ENCODE measurements at places on chromosomes 7 and 10. TPM values are rescaled to one million over a fixed set of nuclear protein-coding genes. Genes with fewer than 3 reads are reported as not detected.

ALOX5 gene
- total RNA-seq: 1.8 TPM

CLEC2L gene
- total RNA-seq: not detected

PRSS1 gene
- total RNA-seq: 3.7 TPM

- H3K4me3 ChIP-seq: no peak overlapping the region
- no peaks in the 10 kb centered on the region for H3K4me1 ChIP-seq
- H3K27ac ChIP-seq: no peak overlapping the region
- no peaks in the 10 kb centered on the region for H3K36me3 ChIP-seq
Measured at GRCh38 chr10:35885076-35885475, 243.0 kb upstream of the FZD8 start.

DNA sequence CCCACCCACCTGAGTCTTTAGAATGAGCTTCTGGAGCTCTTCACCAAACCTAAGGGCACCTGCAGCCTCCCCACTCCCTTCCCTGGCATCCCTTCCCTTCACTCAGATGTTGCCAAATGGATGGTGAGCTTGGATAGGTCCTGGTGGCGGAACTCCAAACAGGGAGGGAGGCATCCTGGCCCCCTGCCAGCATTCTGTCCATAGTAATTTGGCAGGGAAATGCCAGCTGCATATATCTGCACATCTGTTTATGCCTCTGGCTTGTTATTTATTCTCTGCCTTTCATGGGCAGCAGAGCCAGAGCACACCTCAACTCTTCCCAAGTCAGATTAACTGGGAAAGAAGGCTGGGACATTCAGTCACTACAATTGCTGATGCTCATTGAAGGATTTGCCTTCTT is 18.1 kb downstream of the KAZALD1 start:
- H3K36me3 ChIP-seq: no peaks in the 10 kb centered on the region
- no peak overlapping the region for H3K4me3 ChIP-seq
- H3K27me3 ChIP-seq: peaks cover 26% of the 10 kb centered on the region
- DNase-seq: no peak
- H3K27ac ChIP-seq: no peak overlapping the region

DNA sequence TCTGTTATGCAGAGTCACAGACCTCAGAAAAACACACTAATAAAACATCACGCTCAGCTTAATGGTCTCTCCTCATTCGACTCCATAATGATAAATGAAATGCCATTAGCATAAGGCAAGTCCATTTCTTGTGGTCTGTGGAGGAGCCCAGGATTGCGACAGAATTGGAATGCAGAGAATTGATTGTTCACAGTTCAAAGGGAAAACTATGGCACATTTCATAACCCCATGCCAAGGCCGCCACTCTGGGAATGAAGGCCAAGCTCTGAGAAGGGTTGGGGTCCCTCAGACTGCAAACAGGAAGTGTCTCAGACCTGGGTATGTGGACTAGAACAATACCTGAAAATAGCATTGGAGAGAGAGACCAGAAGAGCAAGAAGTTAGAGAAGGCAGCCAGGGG is 398.9 kb downstream of the ADRA2A start:
- no peak for DNase-seq
- no peak overlapping the region for H3K4me3 ChIP-seq
- no peaks in the 10 kb centered on the region for H3K36me3 ChIP-seq
- H3K4me1 ChIP-seq: no peaks in the 10 kb centered on the region
- H3K27ac ChIP-seq: no peak overlapping the region
- no peaks in the 10 kb centered on the region for H3K27me3 ChIP-seq

All from heart left ventricle (tissue), 16 donors.